Substantia nigra (tissue), 51 donors: ENCODE measurements at places on chromosomes 1 and 21.

DNA sequence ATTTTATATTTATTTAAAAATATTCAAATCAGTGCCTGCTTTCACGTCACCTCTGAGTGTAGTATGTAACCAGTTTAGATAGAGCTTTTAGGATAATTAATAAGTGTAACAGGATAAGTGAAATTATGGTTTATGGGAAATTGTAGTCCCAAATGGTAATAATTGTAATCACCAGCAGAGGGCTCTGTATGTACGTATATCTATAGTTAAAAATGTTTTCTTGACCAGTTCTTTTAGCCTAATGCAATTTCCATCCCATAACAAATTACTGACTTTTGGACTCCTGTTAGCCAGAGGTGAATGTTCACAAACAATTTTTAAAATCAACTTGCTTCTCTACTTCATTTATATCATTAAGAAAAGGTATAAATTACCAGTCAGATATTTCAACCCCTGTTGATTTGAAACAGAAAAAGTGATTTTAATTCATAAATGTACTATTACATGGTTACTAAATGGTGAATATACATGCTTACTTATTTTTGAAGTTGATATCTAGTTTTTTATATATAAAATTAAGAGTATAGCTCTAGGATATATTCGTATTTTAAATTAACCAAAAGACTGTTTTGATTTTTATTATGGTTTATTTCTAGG lies 25.3 kb downstream of the SLC30A7 start:
- DNase-seq, result no peak

DNA sequence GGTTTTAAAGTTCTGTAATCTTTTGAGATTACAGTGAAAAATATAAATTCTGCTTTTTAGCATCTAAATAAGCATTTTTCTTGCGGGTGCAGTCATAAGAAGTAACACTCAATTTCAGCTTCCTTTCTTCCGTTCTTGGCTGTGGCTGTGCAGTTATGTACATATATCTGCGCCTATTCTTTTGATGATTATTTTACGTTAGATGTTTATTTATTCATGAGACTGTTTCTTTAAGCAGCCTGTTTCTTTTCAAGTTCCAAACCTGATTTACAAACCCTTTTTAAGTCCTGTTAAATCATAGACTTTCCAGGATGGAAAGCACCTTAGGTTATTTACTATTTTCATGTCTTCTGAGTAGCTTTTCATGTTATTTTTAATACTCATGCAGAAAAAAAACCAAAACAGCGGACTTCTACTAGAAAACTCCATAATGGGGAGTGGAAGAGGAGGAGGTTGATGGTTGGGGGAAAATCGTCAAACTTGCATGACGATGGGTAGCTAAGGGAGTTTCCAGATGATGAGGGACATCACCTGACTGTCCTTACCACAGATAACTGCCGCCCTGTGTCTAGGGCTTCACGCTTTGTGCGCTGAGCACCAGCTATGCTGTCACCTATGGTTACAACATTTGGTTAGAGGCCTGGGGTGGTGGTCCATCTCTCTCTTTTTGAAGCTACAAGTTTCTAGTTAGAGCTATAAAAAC lies 2.6 kb downstream of the PRDM2 start:
- no peak for DNase-seq

DNA sequence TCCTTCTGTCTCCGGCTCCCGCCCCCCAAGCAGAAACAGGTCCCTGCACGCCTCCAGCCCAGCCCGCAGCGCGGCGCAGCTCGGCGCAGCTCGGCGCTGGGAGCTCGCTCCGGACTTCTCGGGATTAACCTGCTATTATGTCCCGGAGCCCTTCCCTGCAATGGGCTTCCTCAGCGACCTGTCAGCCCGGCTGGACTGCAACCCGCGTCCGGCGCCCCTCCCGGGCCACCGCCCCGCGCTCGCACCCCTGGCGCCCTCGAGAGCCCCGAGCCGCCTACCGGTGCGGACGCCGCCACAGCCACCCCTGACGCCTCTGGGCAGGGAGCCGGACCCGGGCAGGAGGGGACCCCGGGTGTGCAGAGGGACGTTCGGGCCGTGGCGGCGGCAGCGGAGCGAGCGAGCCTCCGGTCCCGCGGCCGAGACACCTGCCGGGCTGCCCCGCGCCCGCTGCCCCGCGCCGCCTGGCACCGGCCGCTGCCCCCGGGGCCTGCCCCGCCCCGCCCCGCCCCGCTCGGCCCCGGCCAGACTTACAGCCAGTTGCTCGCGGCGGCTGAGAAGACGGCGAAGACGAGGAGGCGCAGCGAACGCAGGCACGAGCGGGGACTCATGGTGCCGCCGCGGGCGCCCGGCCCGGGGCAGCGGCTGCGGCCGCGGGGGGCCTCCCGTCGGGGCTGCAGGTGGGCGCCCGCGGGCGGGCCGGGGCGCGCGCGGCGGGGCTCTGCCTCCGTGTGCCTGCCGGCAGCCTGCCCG lies 407 bp downstream of the WNT4 start:
- DNase-seq, result no peak

- DNase-seq, result no peak
Measured at GRCh38 chr1:246302251-246302625, 204.8 kb downstream of the SMYD3 start.

DNA sequence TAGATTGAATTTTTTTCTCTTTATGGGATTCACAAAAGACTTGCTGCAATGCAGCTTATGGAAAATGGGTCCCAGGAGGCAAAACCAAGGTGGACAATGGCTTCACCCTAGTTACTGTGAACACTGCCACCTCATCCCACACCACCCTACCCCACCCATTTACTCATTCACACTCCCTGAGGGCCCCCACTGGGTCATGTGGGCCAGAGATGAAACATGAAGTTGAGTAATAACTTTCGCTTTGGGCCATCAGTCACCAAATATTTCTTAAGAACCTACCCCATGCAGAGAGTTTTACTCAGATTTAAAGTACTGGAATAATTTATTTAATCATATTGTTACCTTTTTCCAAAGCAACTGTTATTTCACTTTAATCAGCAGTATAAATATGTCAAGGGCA lies 191.8 kb downstream of the TPR start:
- no peak for DNase-seq

- no peak for DNase-seq
Measured at GRCh38 chr21:33362044-33362555, 37.3 kb downstream of the IFNAR1 start.

- DNase-seq, result no peak
Measured at GRCh38 chr1:172662464-172663109, 3.7 kb downstream of the FASLG start.

GRCh38 chr1:186849271-186849671 lies 20.5 kb downstream of the PLA2G4A start:
- DNase-seq, result no peak

GRCh38 chr21:19969156-19969555 lies 1029.1 kb upstream of the NCAM2 start:
- no peak for DNase-seq

GRCh38 chr1:167881069-167881468 lies 32.9 kb downstream of the ADCY10 start:
- DNase-seq, result no peak

DNA sequence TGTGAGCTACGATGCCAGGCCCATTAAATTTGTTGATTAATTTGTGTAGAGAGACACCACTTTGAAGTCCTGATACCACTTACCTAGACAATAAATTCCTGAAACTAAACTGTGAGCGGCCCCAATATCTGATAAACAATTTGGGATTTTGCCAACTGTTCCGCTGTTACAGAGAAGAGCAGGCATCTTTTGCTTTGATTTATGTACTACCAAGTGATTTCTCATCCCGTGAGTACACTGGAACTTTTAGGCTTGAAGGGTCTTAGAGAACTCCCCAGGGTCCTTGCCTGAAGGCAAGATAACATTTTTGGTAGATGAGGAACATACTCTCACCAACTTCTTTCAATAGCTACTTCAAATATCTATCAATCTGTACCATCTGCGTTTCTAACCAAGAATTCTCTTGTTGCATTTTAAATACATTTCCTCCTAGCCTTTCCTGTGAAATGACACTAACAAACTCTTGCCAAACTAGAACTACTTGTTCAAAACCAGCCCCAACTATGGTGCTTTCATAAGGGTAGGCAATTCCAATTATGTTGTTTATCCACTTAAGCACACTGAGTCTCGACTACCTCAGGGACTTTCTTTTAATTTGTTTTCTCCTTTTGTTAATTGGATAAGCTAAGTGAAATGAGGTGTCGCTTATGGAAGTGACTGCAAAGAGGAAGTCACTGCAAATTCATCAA lies 23.2 kb upstream of the SLC30A1 start:
- no peak for DNase-seq

GRCh38 chr1:222021129-222021528 lies 279.2 kb upstream of the DUSP10 start:
- no peak for DNase-seq

GRCh38 chr1:50930965-50931737 lies 28.9 kb downstream of the FAF1 start:
- no peak for DNase-seq

DNA sequence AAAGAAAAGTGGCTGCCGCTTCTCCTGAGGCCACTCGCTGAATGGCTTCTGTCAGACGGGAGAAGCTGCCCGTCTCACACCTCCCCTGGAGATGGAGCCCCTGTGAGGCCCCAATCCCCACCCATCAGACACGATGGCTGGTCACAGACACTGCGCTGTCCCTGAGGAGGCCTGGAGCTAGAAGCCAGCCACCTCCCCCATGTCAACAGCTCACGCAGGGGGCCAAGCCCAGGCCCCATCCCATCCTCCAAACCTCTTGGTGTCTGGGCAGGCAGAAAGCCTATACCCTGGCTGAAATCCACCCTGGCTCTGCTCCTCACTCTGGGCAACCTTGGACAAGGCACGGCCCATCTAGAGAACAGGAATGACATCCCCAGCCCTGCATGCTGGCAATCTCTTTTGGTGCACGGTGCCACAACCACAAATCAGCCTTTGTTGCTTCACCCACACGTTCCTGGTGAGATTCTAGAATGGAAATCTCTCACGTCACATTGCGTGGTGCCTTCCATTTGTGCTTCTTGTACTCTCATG lies 273.9 kb upstream of the VAMP3 start:
- DNase-seq, result no peak

DNA sequence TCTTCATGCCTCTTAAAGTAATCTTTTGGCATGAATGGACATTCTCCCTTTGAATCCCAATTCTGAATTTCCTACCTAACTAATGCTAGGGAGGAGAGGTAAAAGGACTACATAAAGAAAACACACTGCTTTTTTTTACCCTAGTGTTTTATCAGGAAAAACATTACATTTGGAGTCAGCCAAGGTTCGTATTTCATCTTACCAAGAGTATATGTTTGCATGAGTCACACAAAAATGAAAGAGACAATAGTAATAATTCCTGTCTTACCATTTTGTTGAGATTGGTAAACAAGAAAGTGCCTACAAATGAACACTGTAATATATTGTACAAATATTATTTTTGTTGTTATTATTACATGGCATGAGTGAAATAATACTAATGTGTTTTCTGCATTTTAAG lies 112.9 kb upstream of the WARS2 start:
- DNase-seq, result no peak

DNA sequence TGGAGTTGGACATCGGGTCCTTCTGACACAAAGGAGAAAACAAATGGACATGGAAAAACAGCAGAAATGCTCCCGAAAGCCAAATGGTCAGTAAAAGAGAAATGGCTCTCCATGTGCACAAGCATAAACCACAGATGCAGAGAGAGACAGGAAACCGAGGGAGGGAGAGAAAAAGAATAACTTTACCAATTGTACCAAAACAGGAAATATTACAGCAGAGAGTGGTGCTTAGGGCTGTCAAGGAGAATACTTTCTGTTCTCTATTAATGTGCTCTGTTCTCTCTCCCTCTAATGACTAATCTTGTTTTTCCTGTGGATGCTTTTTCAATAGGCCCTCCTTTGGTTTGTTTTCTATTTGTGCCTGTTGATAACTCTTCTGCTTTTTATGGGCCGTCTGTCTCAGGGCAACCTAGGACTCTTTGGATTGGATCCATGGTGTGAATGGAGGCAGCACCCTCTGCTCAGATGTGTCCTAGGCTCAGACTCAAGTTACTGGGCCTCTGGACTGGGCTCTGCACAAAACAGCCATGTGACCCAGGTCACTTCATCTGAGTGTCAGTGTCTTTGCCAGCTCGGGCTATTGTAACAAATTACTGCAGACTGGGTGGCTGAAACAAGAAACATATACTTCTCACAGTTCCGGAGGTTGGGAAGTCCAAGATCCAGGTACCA lies 663.0 kb downstream of the NPHP4 start:
- no peak for DNase-seq

DNA sequence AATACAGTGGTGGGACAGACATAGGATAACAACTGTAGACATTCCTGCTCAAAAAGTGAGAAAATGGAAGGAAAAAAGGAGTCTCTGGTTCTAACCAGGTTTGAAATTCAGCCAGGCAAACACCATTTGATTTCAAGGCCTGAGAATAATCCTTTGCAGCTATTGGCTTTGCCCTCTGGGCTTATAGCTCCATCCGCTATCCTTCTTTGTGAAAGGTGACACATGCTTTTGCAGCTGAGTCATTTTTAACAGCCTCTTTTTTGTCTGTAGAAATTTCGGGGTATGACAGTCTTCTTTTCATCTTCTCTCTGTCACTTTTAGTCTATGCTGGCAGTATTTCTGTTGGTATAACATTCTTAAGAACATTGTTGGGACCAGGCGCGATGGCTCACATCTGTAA lies 16.2 kb downstream of the SDHC start:
- DNase-seq, result no peak

DNA sequence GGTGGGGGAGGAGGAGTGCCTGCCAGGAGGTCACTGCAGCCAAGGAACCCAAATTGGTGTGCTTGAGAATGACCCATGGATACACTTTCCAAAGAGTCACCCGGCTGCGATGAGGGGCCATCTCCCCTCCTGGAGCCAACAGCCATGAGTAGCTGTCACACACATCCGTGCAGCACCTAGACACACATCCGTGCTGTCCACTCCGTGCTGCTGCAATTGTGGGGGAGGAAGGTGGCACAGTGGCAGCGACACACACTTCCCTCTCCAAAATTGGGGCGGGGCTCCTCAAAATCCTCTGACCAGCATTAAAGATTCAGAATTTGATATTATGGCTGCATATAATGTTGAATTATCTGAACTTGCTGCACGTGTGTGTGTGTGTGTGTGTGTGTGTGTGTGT lies 15.8 kb downstream of the TP73 start:
- no peak for DNase-seq

DNA sequence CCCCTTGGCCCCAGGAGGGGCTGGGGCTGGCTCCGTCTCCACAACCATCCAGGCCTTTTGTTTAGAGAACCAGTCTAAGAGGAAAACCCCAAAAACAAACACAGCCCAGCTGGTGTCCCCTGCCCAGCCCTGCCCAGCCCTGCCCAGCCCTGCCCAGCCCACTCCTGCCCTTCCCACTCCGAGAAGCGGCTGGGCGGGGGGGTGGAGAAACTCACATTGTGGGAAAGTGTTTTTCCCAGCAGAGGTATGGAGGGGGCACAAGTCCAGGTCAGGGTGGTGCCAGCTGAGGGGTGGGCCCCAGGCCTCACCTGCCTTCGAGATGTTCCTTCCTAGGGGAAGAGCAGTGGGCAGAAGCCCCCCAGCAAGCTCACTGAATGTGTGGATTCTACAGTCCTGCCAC lies 10.0 kb upstream of the FAM131C start:
- DNase-seq, result no peak

GRCh38 chr1:152110860-152111514 lies 4.3 kb downstream of the TCHH start:
- no peak for DNase-seq

GRCh38 chr1:39726600-39726999 lies 12.1 kb upstream of the PPIE start:
- DNase-seq, result no peak
